ENCODE measurements at places on chromosomes 7 and 10.

GRCh38 chr10:33234831-33235237, 99.6 kb downstream of the NRP1 start:
- DNase-seq, result no peak

- DNase-seq, result no peak
These were observed 811.4 kb downstream of the REEP3 start for GRCh38 chr10:64332551-64332950.

- no peak for DNase-seq
These were observed 556.1 kb downstream of the KCNMA1 start for GRCh38 chr10:77081481-77081891.

DNA sequence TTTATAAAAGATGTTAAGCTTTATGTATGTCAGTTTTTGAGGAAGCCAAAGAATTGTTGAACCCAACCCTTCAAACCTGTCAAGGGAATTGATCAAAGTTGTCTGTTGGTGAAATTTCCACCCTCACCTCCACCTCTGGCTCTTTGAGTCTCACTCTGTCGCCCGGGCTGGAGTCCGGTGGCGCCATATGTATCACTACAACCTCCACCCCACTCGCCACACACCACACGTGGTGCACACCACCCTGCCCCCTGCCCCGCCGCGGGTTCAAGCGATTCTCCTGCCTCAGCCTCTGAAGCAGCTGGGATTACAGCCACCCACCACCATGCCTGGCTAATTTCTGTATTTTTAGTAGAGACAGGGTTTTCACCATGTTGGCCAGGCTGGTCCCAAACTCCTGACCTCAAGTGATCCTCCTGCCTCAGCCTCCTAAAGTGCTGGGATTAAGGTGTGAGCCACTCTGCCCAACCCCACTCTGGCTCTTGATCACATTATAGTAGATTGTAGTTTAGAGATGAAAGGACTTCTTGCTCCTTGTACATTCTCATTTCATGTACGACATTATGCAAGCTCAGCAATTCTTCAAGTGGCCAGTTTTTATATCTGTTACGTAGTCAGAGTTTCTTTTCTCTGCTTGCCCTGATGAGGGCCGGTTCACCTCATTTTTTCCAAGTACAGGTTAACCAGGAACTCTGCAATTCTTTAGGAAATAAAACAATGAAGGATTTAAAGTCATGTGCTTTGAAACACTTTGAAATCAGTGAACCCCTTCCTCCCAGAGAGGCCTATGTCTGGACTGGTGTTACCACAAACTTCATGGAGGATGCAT, 7.0 kb downstream of the BAMBI start:
- DNase-seq, result no peak

DNA sequence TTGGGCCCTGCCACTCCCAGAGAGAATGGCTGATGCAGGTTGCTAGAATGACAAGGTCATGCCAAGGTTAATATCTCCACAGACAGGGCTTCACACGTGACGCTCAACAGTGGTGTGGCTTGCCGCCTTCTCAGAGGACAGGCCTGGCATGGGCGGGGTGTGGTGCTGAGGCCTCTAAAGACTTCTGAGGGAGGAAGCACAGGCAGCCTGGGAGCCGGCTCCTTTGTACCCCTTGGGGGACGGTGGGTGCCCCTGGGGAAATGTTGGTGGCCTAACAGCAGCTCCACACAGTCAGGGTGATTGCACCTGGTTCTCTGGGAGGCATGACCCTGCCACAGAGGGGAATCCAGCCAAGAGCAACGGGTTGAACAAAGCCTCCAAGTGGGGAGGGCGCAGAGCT, 115.1 kb downstream of the PKD1L1 start:
- DNase-seq, result no peak

DNA sequence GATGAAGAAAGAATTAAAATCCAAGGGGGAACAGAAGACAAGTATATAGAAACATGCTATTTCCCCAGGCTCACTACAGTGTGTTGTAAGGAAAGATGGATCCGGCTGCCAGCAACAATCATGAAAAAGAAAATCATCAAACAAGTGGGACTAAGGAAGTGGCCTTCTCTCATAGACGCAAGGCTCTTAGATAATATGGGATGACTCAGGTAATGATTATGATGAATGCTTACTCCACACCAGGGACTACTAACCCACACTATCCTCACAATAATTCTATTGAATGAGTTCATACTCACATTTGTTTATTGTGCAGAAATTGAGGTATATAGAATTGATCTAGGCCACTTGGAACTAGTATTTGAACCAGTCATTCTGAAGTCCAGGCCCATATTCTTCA, 111.2 kb upstream of the BET1 start:
- no peak for DNase-seq

GRCh38 chr10:93482145-93482834, at the start of gene MYOF:
Gene MYOF, minus strand, starts transcription at chr10:93482334. Its CDS starts 140 bp downstream, at chr10:93482194.
- peak; percentile 2 for DNase-seq

DNA sequence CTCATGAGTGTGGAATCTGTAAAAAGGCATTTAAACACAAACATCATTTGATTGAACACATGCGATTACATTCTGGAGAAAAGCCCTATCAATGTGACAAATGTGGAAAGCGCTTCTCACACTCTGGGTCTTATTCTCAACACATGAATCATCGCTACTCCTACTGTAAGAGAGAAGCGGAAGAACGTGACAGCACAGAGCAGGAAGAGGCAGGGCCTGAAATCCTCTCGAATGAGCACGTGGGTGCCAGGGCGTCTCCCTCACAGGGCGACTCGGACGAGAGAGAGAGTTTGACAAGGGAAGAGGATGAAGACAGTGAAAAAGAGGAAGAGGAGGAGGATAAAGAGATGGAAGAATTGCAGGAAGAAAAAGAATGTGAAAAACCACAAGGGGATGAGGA, 207.7 kb downstream of the ZEB1 start:
- no peak for DNase-seq

DNA sequence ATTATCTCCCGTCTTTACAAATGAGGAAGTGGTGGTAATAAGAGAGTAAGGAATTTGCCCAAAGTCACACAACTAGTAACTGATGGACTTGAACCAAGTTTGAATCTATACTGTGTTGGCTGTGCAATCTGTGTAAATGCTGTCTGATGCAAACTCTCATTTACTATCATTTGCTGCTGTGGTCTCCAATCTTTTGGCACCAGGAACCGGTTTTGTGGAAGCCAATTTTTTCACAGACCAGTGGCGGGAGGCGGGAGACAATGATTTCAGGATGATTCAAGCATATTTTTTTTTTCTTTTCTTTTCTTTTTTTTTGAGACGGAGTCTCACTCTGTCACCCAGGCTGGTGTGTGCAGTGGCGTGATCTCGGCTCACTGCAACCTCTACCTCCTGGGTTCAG, 450.0 kb upstream of the FZD8 start:
- no peak for DNase-seq

GRCh38 chr10:98135222-98135899, 904 bp downstream of the R3HCC1L start:
- DNase-seq, result no peak

DNA sequence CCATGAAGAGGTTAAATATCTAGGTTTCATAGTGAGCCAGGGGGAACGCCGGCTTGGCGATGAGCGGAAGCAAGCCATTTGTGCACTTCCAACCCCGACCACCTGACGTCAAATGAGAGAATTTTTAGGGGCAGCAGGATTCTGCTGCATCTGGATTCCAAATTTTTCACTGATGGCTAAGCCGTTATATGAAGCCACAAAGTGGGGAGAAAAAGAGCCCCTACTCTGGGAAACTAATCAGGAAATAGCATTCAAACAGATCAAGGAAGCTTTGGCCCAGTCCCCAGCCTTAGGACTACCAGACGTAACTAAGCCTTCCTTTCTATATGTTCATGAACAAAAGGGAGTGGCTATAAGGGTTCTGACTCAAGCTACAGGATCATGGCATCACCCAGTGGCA, 12.9 kb upstream of the ADCK2 start:
- no peak for DNase-seq

- no peak for DNase-seq
These were observed 200.8 kb downstream of the CACNB2 start for GRCh38 chr10:18341055-18341454.

- DNase-seq, result peak; percentile 14
These were observed 117.5 kb downstream of the TRIL start for GRCh38 chr7:28840592-28840995.

- DNase-seq, result peak; percentile 76
These were observed 18.0 kb downstream of the CAMK2B start for GRCh38 chr7:44307301-44307900.

DNA sequence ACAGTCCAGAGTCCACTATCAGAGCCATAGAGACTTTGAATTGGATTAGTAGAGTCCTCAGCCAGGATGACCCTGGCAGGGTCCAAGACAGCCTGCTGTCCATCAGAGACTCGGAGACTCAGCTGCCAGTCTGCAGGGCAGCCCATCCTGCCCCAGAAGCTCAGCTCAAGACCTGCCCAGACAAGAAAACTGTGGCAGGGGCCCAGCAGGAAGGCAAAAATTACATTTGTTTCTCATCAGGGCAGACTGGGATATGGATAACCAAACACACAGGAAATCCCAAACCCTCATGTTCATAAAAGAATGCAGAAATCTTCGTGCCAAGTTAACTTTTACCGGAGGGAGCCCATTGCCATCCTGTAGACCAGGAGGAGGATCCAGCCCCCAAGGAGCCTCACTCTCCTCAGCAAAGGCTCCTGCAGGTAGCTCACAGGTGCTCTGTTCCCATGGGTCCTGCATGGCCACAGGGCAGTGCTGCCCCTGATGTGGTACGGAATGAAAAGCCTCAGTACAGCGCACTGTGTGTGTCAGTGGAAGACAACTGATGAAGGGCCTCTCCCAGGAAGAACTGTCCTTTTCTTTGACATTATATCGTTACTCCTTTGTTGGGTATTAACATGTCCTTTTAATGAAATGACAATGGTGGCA, 222.2 kb downstream of the KCNMA1 start:
- no peak for DNase-seq

- DNase-seq, result no peak
These were observed 1494.9 kb upstream of the LRRTM3 start for GRCh38 chr10:65430979-65431378.

- no peak for DNase-seq
These were observed 206.4 kb upstream of the ETV1 start for GRCh38 chr7:14195871-14196270.

GRCh38 chr7:139300390-139300789, 40.7 kb upstream of the FMC1 start:
- no peak for DNase-seq

- no peak for DNase-seq
These were observed 3.8 kb upstream of the STMP1 start for GRCh38 chr7:135658564-135658963.

Measured in NCI-H524 (cell line).